ENCODE measurements at places on chromosomes 1 and 21. TPM values are rescaled to one million over a fixed set of nuclear protein-coding genes. Genes with fewer than 3 reads are reported as not detected.

DNA sequence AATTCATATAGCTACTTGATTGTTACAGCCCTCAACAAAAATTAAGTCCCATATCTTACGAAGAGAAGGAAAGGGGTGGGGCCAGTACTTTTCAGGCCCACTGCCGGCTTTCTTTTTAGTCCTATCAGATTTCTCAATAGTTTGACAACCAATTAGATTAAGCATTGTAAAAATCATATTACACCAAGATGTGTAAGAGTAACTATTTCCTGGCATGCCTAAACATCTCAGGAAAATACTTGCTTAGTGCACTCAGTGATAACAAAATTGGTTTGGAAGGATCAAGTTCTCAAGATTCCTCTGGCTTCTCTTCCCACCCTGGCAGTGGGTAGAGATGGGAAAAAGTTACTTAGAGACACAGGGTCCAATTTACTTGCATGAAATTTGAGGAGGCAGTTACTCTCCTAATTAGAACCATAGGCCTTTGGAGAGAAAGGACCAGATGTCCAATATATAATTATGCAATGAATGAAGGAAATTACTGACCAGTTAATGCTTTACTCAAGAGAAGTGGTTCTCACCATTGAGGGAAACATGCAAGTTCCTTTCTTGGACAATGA is 30.1 kb downstream of the STPG1 start:
- no peak for DNase-seq

DNA sequence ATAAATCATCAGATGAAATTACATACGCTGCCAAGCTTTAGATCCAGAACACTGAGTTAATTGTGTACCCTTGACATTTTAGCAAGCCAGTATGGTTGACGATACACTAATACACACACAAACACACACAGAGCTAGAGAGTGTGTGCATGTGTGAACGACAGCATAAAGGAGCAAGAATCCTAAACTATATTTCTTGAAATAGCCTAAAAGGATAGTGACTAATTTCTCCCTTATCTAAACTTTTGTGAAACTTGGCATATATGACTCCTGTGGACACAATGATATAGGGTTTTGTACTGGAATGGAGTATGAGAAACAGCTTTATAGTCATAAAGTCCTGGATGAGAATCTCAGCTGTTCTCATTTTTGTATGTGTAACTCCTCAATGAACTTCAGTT is 65.1 kb upstream of the DMRTA2 start:
- no peak for DNase-seq

- no peak for DNase-seq
Observed at GRCh38 chr1:224380003-224380402, 23.3 kb downstream of the CNIH4 start.

Gene C4BPA
- not detected for total RNA-seq

DNA sequence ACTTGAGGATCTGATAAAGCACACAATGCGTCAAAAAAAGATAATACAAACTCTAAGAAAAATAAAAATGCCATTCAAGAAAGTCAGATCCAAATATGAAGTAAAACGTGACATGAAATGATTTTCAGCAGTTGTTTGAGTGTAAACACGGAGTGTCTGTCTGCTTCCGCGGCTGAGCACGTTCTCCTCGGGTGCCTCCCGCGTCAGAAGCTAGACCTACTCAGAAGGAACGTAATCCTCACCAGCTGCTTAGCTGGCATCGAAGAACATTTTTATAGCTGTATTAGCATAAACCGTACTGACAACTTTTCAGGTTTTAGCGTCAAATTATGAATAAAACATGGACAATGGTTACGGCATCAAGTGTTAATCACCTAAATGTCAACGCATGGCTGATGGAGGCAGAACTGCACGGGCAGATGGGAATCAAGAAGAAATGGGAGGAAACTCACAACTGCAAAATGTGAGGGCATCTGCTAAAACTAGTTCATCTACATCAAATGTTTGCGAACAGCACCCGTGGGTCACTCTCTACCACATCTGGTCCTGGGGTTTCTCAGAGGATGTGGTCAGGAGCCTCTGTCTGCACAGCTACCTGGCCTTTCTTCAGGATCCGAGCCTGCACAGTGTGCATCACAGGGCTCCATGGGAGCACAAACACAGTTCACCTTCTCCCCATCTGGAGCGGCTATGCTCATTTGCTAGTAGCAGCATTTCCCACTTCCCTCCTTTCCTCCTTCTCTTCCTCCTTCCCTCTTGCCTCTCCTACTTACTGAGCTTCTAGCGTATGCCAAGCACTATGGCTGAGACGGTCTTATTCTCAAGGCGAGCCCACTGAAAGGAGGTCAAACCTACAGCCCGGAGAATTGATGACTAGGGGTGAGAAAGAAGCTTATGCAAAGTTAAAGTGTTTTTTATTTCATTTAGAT is 40.0 kb downstream of the RCAN1 start:
- no peak for DNase-seq
